ENCODE measurements at places on chromosomes 11 and 22.

DNA sequence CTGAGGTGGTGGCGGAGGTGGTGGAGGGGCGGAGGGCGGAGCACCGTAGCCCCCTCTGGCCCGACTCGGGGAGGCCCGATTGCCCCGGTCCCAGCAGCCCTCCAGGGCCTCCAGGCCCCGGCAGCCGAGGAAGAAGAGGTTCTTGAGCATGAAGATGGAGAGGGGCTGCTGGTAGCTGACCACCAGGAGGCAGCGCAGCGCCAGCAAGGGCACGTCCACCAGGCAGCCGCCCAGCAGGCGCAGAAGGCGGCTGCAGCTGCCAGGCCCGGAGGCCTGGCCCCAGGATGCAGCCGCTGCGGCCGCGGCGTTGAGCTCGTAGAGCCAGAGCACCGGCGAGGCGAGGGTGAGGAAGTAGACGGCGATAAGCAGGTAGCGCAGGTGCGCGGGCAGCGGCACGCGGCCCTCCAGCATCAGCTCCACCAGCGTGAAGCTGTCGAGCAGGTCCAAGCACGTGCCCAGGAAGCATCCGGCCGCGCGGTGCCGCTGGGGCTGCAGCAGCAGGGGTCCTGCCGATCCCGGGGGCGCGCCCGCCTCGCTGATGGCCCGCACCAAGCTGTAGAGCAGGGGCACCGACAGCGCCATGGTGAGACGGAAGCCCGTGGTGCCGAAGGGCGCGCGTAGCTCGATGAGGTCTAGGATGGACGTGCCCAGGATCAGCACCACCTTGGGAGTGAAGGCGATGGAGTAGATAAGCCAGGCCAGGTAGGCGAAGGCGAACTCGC is 1.5 kb downstream of the TMEM121B start:
- no peak overlapping the region for H3K27ac ChIP-seq
- peaks cover 13% of the 10 kb centered on the region for H3K4me1 ChIP-seq
- no peaks in the 10 kb centered on the region for H3K36me3 ChIP-seq
- no peak for DNase-seq
- no peak overlapping the region for H3K4me3 ChIP-seq

DNA sequence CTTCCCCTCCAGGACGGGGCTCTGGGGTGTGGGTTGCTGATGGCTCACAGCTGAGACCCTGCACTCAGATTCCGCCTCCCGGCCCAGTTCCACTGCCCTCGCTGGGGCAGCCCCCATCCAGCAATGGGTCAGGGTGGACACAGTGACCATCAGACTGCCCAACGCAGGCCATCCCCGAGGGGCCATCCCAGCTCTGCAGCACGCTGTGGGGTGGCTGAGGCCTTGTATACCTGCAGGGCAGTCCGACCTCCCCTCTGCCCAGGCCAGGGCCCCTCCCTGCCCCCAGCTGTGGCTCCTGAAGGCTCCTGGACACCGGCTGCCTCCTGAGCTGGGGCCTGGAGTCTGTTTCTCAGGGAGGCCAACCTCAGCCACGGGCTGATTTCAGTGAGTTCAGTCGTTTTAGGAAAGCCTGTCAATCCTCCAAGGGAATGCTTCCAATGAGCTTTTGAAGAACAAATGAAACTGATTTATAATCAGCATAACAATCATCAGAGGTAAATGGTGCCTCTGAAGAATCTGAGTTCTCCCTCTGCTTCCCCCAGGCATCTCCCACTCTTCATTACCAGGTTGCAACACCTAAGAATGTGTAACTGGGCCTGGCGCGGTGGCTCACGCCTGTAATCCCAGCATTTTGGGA is 95.1 kb downstream of the CELSR1 start:
- no peak overlapping the region for H3K27ac ChIP-seq
- H3K4me3 ChIP-seq, result no peak overlapping the region
- DNase-seq, result no peak
- H3K36me3 ChIP-seq, result no peaks in the 10 kb centered on the region
- H3K27me3 ChIP-seq, result no peaks in the 10 kb centered on the region
- no peaks in the 10 kb centered on the region for H3K4me1 ChIP-seq

DNA sequence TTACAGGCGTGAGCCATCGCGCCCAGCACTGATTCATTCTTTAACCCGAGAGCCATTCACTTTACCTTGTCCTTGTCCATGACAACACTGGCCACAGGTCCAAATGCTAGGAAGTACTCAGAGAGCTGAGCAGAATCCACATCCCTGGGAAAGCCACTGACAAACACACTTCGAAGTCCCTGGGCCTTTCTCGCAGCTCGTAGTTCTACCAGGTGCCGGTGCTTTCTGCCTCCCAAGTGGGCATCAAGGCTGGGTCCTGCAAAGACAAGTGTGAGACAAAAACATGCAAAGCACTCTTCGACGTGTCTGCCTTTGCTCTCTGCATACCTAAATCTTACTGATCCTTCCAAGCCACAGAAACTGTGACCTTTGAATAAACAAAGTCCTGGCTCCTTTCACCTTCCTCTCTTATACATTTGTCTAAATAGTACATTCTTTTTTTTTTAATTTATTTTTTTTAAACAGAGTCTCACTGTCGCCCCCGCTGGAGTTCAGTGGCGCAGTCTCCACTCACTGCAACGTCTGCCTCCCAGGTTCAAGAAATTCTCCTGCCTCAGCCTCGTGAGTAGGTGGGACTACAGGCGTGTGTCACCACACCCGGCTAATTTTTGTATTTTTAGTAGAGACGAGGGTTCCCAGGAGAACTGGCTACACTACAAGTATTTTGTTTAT is 2.2 kb downstream of the TUT1 start:
- no peak overlapping the region for H3K4me3 ChIP-seq
- H3K27me3 ChIP-seq, result no peaks in the 10 kb centered on the region
- peaks cover 29% of the 10 kb centered on the region for H3K4me1 ChIP-seq

DNA sequence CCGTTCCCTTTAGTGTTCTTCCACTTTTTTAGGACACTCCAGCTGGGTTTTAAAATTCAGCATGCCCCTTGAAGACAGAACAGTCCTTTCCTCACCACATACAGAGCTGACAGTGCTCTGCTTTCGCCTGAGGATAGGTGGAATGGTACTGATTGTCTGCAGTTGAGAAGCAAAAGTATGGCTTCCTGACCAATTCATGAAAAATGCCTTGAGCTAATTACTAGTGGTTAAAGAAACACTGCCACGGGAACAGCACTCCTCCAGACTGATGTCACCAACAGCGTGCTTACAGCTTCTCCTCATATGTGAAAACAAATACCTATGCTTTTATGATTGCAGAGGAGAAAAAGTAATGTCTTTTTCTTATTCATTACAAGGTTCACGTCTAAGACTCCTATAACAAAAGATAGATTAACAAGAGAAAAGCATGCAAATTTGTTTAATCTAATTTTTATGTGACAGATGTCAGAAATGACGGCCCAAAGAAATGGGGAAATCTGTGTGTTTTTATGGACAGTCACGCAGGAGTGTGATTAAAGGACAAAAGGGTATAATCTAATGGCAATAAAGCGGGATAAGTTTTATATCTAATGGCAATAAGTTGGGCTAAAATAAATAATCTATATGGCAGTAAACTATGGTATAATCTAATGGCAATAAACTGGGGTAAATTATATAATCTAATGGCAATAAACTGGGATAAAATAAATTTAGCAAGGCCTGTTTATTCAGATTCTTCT is 123.4 kb upstream of the ARHGAP42 start:
- H3K4me1 ChIP-seq, result peaks cover 17% of the 10 kb centered on the region
- no peaks in the 10 kb centered on the region for H3K27me3 ChIP-seq
- H3K4me3 ChIP-seq, result no peak overlapping the region
- peak overlapping the region; percentile 21 for H3K27ac ChIP-seq
- no peaks in the 10 kb centered on the region for H3K36me3 ChIP-seq
- DNase-seq, result no peak

GRCh38 chr11:11391796-11392463 is 38.9 kb upstream of the CSNK2A3 start:
- H3K36me3 ChIP-seq, result no peaks in the 10 kb centered on the region
- H3K27me3 ChIP-seq, result no peaks in the 10 kb centered on the region
- no peak for DNase-seq
- no peak overlapping the region for H3K27ac ChIP-seq

DNA sequence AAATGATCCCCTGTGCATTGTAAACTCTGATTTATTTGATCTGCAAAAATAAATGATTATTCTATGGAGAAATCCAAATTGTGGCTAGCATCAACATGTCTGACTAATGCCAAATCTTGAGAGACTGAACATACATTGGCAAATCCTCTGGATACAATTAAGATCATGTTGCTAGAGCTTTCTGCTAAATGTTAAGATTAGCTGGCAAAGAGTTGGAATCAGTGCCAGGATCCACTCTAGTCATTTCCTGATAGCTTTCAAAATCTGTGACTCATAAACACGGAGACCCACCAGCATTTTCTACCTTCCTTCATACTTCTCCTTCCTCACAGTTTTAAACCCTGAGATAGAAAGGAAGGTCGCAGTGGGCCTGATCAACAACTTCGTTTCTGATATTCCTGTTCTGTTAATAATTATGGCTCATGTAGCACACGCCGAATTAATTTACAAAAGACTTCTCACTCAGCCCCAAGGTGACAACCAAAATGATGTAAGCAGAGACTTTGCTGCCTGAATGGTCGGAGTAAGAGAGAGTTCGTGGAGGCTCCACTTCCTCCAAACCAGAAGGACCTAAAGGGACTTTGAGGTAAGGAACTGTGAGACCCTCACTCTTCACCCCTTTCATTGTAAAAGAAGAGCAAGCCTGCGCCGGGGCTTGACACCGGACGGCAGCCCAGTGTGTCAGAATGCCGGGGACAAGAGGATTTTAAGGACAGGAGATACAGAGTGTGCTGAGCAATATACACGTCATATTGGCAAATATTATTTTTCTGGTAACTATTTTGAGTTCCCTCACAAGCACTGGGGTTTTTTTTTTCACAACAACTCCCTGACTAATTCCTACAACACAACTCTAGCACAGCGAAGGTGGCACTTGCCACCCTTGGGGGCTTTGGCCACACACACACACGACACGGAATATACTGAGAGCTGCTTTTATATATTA is 42.0 kb downstream of the SERPINH1 start:
- H3K36me3 ChIP-seq, result no peaks in the 10 kb centered on the region
- no peaks in the 10 kb centered on the region for H3K27me3 ChIP-seq
- H3K4me1 ChIP-seq, result no peaks in the 10 kb centered on the region
- no peak overlapping the region for H3K27ac ChIP-seq

- no peaks in the 10 kb centered on the region for H3K27me3 ChIP-seq
- DNase-seq, result no peak
- no peak overlapping the region for H3K27ac ChIP-seq
- no peaks in the 10 kb centered on the region for H3K36me3 ChIP-seq
- no peaks in the 10 kb centered on the region for H3K4me1 ChIP-seq
These were observed 105.3 kb downstream of the MORC2 start for GRCh38 chr22:30863081-30863833.

GRCh38 chr11:27718863-27719545 is 18.7 kb upstream of the BDNF start:
- peaks cover 29% of the 10 kb centered on the region for H3K4me1 ChIP-seq
- H3K4me3 ChIP-seq, result peak overlapping the region; percentile 39

GRCh38 chr11:64777449-64778222 is 706 bp downstream of the SF1 start:
- H3K27me3 ChIP-seq, result no peaks in the 10 kb centered on the region
- peak overlapping the region; percentile 87 for H3K4me3 ChIP-seq
- H3K27ac ChIP-seq, result peak overlapping the region; percentile 99

DNA sequence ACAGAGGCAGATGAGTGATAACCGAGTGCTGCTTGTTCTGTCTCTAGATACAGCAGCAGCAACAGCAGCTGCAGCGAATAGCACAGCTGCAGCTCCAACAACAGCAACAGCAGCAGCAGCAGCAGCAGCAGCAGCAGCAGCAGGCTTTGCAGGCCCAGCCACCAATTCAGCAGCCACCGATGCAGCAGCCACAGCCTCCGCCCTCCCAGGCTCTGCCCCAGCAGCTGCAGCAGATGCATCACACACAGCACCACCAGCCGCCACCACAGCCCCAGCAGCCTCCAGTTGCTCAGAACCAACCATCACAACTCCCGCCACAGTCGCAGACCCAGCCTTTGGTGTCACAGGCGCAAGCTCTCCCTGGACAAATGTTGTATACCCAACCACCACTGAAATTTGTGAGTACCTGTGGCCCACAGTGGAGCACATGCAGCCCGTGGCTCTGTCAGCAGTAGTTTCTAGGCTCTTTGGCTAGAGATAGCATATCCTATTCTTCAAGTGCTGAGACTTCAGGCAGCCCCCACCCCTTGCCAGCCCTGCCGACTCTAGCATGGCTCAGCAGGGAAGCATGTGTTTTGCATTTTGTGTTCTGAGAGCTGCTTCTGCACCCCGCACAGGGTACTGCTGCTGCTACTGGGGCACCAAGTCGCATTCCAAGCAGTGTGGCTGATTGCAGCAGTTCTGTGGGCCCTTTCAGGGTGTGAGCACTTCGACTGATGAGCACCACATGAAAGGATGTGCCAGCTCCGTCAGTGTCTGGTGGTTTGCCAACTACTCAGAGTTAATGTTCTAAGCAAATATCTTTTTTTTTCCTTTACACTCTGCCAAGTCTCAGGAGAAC is 59.2 kb downstream of the MED15 start:
- peaks cover 66% of the 10 kb centered on the region for H3K4me1 ChIP-seq
- H3K27ac ChIP-seq, result peak overlapping the region; percentile 71
- no peaks in the 10 kb centered on the region for H3K27me3 ChIP-seq
- no peak for DNase-seq
- H3K36me3 ChIP-seq, result peaks cover 53% of the 10 kb centered on the region

DNA sequence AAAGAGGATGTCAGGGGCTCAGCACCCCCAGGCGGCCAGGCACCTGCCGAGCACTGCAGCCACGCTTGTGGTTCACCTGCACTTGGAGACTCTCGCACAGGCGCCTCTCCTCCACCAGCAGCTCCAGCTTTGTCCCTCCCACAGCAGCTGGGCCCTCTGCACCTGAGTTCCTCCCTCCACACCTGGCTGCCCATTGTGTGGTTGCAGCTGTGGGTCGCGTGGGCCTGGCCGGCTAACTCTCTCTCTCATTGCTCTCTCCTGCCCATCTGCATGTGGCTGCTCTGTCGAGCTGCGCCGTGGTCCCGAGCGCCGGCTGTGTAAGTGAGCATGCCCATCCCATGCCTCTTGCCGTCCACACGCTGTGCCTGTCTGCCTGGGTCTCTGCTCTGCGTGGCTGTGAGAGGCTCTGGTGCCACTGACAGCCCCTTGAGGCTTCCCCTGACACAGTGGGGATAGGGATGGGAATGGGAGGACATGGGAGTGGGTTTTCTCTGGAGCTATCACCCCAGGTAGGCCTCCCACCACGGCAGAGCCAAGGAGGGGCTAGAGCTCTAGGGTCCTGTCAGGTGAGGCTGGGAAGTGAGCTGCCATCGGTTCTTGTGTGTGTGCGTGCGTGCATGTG is 8.5 kb upstream of the ACR start:
- H3K4me1 ChIP-seq, result peaks cover 14% of the 10 kb centered on the region
- no peak overlapping the region for H3K27ac ChIP-seq
- no peaks in the 10 kb centered on the region for H3K27me3 ChIP-seq
- H3K36me3 ChIP-seq, result no peaks in the 10 kb centered on the region
- no peak overlapping the region for H3K4me3 ChIP-seq
